ENCODE measurements at places on chromosomes 13 and 19.

DNA sequence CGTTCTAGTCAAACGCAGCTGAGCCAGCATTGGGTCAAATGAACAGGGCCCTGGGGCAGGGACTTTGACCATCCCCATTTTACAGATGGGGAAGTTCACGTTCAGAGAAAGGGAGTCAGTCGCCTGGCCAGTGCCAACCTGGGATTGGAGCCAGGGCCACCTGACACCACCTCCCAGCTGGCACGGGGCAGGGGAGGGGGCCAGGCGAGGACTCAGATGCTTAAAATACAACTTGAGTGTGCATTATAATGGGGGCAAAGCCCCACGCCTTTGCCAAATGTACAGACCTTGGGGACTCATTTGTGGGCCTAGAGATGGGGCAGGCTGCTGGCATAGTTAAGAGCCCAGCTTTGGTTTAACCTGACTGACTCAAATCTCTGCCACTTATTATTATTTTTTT lies 14.6 kb downstream of the PRR12 start:
- no peak for DNase-seq

DNA sequence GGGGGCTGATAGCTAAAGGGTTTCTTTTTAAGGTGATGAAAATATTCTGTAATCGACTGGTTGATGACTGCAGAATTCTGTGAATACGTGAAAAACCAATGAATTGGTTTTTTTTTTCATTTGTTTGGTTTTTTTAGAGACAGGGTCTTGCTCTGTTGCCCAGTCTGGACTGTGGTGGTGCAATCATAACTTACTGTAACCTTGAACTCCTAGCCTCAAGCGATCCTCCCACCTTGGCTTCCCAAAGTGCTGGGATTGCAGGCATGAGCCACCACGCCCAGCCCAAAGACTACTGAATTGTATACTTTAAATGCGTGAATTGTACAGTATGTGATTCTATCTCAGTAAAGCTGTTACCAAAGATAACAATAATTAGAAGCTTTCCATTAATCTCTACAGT lies 14.8 kb upstream of the AKAP8 start:
- DNase-seq: no peak

GRCh38 chr13:35983206-35983605 lies 148.0 kb downstream of the DCLK1 start:
- DNase-seq: no peak

GRCh38 chr19:3426433-3426832 lies 53.9 kb downstream of the SMIM24 start:
- no peak for DNase-seq

GRCh38 chr13:77267362-77267761 lies 59.5 kb downstream of the MYCBP2 start:
- no peak for DNase-seq

DNA sequence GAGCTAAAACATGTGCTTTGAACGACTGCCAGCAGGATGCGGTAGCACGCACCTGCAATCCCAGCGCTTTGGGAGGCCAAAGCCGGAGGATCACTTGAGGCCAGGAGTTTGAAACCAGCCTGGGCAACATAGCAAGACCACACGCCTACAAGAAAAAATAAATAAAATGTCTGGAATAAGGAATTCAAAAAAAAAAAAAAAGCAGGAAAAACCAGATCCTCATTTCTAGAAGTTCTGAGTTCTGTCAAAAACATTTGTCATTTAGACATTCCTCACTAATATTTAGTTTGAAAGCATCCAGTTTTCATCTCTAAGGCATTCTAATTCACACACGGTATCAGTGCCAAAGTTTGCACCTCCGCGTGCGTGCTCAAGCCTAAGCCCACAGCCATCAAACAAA lies 36.9 kb upstream of the USE1 start:
- DNase-seq: no peak

GRCh38 chr19:53365134-53365898 lies at the start of gene ZNF525:
Gene ZNF525 (plus strand): TSS chr19:53365705. CDS start chr19:53372282, 6,577 bp downstream.
- peak; percentile 96 for DNase-seq

DNA sequence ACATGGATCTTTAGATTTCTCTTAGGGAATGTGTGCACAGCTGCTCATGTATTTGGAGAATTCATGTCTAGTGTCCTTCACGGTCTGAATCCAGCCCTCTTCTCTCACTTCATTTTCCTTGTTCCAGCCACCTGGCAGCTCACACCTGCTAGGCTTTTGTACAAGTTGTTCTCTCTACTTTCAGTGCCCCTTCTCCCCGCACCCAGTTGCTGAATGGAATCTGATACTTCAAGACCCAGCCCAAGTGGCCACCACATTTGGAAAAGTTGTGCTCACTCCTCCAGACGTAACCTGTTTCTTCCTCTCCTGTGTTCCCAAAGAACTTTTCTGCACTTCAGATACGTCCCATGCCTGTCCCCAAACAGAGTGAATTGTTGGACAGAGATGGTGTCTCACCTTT lies 235.6 kb downstream of the SHISA2 start:
- no peak for DNase-seq

DNA sequence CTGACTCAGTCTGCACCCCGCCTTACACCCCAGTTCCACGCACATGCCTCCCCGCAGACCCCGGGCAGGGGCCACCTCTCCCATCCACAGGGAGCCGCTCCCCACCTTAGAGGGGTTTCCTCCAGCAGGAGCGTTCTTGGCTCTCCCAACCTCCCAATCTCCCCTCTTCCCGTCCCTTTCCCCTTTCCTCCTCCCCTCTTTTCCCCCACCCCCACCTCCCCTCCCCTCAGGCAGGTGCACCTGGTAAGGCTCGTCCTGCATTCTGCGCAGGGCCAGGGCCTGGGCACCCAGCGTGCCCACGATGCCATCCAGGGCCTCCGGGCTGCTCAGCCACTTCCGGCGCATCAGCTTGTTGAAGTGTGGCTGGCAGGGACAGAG lies 27.3 kb downstream of the EXOC3L2 start:
- DNase-seq: no peak

DNA sequence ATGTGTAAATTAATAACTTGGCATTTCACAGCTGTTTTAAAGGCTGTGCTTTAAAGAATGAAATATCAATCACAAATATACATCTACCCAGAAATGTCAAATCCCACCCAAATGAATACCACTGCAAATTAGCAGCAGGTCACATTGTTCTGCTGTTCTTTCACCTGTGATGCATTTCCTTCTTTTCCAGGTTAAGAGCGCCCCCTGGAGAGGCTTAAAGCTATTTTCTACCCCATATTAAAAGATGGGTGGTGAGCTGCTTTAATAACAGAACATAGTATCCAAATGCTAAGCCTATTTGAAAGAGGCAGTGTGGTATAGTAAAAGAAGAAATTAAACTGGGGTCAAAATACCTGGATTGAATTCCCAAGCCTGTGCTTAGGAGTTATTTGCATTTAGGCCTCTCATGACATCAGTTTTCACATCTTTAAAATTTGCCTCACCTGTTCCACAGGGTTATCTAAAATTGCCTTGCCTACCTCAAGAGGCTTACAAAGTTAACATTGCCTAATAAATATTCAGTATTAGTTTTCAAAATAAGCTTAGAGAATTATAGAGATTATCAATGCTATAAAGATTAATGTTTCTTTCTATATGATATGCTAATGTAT lies 396.9 kb upstream of the SLITRK5 start:
- DNase-seq: peak; percentile 5

DNA sequence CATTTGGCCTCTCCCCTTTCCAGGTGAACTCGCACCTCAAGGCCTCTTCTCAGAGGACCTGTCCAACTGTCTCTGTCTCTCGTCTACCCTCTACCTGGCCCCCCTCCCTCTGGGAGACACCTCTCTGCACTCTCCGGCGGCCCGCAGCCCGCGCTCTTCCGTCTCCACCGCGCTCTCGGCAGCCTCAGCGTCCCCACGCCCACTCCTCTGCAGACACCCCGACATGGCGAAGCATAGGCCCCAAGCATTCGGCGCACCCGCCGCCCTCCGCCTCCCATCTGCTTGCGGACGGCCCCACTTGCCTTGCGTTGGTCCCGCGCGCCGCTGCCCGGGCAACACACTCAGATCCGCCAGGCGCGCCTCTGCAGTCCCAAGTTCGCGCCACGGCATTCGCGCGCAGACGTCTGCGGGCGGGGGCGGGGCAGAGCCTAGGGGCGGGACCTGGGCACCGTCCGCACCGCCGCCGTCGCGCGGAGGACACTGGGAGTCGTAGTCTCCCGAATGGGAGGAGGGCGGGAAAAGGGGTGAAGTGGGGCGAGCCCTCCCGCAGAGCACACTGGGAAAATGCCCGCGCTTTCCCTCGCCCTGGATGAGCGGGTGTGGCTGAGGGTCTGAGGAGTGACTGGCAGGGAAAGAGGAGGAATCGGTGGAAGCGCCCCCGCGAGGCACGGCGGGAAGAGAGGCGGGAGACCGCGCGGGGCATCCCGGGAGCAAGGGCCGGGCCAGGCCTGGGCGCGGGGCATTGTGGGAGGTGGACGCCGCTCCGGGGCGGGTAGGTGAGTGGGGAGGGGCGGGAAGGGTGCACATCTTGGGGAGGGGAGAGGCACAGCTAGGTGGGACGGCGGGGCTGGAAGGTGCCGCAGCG lies at the start of the genes LIG1 and ZSWIM9:
TSS of gene LIG1 (minus strand) at position 406 of the 865 bp plus-strand sequence. CDS start 4,778 bp downstream, outside the sequence.
TSS of gene ZSWIM9 (plus strand) at position 742 of the 865 bp plus-strand sequence. CDS start 1,123 bp downstream, outside the sequence.
- DNase-seq: peak; percentile 91

GRCh38 chr13:85725433-85725832 lies 73.8 kb downstream of the SLITRK6 start:
- no peak for DNase-seq

GRCh38 chr19:35669974-35670373 lies 3.7 kb downstream of the UPK1A start:
- DNase-seq: no peak

DNA sequence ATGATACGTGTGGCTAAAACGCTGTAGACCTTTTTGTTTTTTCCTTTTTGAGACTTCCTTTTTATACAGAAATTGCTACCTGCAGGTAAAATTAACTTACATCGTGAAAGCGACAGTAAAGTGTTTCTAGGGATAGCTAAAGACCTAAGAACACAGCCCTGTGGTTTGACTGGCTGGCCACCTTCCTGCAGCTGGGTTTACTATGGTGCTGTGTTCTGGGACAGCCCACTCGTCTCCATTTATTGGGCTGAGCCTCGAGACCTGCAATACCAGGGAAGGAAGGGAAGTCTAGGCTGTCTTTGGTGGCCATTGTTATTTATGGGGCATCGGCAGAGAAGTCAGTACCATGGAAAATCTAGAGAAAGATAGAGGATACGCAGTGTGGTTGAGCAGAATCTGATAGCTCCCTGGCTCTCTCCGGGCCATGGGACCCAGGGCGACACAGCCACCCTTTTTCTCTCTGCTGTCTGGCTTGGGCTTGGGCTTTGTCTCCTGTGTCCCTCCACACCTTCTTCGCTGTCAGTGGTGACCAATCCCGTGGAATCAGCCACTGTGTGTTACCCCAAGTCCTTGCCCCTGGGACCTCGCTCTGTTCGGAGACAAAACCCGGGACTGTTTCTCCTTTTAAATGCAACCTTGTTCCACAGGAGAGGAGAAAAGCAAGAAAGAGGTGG lies 30.9 kb downstream of the ACTN4 start:
- no peak for DNase-seq

- DNase-seq: no peak
Observed at GRCh38 chr13:106233134-106233735, 302.2 kb downstream of the EFNB2 start.

DNA sequence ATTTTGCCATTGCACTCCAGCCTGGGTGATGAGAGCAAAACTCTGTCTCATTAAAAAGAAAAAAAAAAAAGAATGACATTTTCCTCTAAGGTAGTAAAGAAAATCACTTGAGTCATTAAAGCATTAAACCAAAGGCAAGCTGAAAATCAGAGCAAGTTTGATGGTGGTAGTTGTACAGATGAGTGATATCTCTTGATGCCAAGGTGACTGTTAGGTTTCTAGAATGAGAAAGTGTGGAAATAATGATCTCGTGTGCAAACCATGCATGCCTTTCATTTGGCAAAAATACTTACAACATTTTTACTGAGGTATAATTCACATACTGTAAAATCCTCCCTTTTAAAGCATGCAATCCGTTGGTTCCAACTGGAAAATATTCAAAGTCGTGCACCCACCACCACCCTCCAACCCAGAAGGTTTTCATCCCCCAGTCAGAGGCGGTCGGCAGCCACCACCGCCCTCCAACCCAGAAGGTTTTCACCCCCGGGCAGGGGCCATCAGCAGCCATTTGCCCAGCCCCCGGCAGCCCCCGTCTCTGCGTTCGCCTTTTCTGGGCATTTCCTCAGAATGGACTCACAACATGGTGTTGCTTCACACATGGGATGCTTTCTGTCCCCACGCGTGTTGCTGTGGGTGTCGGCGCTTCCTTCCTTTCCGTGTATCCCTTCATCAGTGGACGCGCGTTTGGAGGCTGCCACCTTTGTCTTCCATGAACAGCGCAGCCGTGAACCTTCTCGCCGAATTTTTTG lies 90.2 kb downstream of the ATP11A start:
- DNase-seq: no peak

Data from CD4-positive, alpha-beta T cell treated with Interleukin-17A for 1 hour (primary cell).